ENCODE measurements at places on chromosomes 3 and 15.

DNA sequence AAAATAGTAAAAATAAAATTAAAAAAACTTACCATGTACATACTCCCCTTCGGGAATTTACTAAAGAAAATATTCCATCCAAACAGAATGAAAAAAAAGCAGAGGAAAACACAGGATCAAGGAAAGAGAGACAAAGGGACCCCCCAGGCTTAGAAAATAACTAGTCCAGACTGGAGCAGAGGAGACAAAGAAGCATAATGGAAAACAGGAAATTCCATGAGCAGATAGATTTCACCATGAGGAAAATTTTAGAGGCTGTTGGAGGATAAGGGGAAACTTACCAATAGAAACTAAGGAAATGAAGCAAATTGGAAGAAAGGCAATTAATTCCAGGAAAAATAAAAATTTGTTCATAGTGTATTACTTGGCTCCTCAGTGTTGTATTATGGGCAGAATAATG lies 36.7 kb downstream of the SLC27A2 start:
- DNase-seq: no peak

DNA sequence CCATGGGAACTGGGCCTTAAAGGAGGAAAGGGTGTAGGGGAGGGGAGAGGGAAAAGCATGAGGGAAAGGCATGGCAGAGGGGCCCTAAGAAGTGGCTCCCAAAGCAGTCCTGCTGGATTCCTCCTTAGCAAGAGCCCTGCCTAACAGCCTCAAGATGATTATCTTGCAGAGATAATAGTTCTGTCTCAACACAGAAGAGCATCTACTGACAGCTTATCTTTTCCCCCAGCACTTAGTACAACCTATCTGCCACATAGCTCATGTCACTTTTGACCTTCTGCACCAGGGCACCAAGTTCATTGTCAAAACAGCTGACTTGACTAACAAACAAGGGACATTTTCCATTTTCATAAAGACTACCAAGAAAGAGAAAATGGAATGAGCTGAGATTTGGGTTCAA lies 86.3 kb downstream of the ANP32A start:
- no peak for DNase-seq

- DNase-seq: no peak
Observed at GRCh38 chr3:31523543-31523942, 9.2 kb upstream of the STT3B start.

DNA sequence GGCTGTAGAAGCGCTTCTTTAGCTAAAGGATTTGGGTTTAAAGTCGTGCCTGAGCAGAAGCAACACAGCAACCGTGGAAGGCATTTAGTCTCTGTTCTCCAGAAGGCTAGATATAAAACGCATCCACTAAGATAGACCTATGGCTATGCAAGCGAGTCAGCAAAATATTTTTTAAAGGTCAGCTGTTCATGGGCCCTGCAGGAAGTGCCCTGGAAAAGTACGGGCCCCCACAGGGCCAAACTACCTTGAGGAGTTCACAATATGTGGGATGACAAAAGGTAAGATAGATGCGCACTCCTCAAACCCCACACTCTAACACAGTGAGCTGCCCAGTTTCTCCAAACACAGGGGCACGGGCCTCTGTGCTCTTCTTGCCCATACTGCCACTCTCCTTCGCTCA lies 261.6 kb downstream of the VPS13C start:
- DNase-seq: no peak

- DNase-seq: no peak
Observed at GRCh38 chr3:32901005-32901932, 50.2 kb upstream of the CCR4 start.

- no peak for DNase-seq
Observed at GRCh38 chr3:61531528-61531927, 29.8 kb upstream of the PTPRG start.

GRCh38 chr3:152128356-152128755 lies 140.4 kb upstream of the MBNL1 start:
- DNase-seq: no peak

- no peak for DNase-seq
Observed at GRCh38 chr3:45319231-45319995, 69.0 kb upstream of the LARS2 start.

DNA sequence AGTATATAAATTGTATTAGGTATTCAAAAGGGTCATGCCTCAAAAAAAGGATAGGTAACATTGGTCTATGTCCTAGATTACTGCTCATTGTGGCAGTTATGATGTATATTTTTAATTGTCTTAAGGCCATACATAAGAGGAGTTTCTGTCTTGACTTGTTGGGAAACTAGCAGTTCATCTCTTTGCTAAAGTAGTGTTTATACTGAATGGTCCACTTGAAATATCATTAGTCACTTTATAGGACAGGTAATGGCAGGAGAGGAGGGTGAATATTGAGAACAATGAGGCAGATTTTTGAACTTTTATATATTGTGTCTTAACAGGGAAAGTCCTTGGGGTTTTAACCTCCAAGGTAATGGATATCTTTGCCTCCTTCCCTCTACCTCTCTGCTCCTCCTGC lies 58.4 kb downstream of the TP63 start:
- no peak for DNase-seq

DNA sequence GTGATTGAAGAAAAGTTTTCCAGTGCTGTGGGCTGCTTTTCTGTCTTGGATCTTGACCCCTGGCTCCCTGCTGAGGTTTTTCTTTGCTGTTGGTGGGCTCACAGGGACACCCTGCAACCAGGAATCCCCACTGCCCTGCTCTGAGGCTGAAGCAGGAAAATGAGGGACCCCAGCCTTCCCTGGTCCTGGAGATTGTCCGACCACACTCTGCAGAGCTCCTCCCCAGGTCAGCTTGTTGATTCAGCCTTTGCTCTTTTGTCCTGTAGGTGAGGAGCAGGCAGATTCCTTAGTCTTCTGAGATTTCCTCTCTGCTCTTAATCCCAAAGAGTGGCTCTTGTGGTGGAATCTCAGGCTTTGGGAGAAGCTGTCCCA lies 194.5 kb downstream of the RPLP1 start:
- no peak for DNase-seq
